ENCODE measurements at places on chromosomes 2 and 18.

DNA sequence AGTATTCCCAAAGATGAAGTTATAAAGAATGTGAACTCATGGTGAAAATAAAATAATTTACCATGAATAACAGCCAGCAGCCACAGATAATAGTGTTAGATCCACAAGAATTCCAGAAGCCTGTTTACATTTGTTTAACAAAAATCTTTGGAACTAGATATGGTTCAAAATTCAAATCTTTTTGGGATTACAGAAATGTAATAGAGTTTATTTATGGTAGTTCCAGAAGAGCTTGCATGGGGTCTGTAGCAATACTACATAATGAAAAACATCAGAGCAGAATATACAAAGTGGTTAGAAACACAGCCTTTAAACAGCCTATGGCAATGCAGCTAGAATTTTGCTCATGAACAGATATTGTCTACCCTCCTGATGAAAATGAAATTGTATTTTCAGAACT lies 179.1 kb downstream of the RDH14 start:
- no peak for DNase-seq

DNA sequence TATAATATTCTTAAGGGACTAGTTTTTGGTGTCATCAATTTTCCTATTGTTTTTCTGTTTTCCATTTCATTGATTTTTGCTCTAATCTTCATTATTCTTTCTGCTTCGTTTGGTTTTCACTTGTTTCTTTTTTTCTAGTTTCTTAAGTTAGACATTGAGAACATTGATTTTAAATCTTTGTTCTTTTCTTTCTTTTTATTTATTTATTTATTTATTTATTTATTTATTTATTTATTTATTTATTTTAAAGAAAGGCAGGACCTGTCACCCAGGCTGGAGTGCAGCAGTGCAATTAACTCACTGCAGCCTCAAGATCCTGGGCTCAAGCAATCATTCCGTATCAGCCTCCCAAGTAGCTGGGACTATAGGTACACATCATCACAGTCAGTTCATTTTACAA lies 7.0 kb upstream of the FMNL2 start:
- no peak for DNase-seq

GRCh38 chr2:43754180-43754579 lies 19.7 kb upstream of the DYNC2LI1 start:
- no peak for DNase-seq

DNA sequence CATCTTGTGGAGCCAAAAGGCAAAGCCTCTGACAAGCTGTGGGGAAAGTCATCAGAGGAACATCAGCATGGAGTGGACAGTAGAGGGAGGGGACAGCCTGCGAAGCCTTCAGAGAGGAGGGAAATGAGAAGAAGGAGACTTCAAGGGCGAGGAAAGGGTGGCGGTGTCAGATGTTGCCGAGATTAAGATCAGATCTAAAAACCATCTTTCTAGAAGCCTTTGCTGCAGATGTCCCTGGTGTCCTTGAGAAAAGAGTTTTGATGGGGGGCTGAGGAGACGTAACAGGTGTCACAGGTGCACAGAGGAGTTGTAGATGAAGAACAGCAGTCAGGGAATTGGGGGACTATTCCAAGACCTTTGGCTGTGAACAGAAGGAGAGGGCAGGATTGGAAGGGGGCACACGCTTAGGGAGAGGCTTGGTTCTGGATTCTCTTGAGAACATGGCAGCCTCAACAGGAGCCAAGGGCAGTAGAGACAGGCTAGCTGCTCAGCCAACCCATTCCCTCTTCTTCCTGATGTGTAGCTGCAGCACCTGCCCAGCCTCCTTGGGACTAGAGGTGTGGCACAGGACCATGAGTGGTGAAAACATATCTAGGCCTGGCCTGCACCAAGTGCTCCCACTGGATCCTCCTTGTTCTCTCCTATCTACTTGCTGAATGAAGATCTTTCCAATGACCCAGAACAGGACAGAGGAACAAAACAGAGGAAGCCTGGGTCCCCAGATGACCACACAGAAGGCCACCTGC lies 22.7 kb upstream of the NCL start:
- DNase-seq, result no peak

DNA sequence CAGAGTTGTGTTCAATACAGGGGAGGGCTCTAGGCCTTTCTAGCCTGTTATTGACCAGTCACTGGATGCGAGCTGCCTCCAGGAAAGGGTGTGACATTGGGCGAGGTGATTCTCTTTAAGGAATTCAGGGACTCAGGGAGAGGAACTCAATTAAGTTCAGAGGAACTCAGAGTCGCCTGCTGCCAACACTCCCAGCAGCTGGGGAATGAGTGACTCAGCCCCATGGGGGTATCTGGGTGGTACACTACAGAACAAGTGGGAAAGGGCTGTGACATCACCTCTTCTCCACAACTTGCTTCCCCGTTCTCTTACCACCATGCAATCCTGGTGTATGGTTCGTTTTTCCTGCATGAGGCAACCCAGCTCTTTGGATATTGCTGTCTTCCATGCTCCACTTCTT lies 50.4 kb upstream of the CYRIA start:
- DNase-seq, result no peak

- DNase-seq, result no peak
Observed at GRCh38 chr2:110874453-110875383, 142.3 kb downstream of the ACOXL start.

DNA sequence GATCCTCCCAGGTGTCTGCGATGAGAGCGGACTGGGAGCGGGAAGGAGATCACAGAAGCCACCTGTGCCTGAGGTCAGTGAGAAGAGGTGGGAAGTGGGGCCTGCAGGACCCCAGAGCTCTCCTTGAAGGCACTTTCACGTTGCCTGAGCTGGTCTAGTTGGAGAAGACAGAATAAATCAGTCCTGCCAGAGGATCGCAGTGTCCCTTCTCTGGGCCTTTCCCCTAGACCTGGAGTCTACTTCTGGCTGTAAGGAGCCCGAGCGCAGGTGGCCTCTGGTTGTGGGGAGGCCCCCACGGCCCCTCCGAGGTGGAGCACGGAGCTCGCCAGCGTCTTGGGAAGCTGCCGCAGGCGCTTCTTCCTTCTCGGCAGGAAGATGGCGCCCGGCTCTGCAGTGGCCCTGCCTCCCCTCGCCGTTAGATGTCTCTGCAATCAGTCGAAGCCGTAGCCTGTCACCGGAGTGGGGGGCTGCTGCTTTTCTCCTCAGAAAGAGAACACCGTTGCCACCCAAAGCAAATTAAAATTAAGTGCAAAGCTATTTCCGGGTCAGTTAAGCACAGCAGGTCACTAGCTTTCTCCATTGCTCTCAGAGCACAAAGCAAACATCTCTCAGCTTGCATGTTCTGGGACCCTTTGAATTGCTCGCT lies 212.0 kb upstream of the MYT1L start:
- no peak for DNase-seq
